ENCODE measurements at places on chromosomes 4 and X.

GRCh38 chrX:108736509-108737479 is at the start of gene IRS4:
Gene IRS4 (minus strand): TSS chrX:108736563.
- DNase-seq, result no peak

GRCh38 chr4:85812776-85813175 is 337.8 kb downstream of the ARHGAP24 start:
- no peak for DNase-seq

DNA sequence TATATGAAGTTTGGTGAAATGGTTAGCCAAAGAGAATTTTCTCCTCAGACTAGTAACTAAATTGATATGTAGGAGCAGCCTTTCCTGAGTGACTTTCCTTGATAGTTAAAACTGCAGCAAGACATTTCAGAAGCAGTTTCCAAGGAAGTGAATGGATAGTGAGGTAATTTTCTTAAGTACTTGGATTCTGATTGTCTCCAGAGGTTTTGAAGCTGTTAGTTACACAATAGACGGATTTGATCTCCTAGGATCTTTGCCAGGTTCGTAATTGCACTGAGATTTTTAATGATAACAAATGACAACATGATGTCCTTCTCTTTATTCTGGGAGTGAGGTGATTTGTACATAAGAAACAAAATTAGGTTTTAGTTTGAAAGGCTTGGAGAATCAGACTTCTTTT is 29.2 kb downstream of the PRRG1 start:
- DNase-seq, result no peak

DNA sequence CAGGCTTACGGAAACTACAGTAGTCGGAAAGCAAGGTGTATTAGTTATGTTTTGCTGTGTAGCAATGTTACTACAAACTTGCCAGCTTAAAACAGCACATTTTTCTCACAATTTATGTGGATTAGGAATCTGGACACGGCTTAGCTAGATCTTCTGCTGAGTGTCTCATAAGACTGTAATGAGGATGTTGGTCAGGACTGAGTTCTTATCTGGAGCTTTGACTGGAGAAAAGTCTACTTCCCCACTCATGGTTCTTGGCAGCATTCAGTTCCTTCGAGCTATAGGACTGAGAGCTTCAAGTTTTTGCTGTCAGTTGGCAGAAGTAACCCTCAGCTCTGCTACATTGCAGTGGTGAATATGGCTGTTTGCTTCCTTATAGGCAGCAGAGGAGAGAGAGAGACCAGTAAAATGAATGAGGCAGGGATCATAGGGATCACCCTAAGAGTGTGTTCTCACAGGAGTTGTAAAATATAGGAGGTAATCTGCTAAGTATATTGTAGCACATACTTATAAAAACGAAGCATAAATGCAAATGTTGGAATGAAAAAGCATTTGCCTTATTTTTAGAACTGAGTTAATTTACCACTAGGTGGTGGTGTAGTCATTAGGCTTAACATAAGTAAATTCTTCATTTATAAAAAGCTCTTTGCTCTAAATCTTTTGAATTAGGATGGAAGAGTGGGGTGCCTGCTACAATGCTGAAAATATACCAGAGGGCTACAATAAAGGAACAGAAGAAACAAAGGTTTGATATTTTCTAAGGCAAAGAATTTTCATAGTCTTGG is 38.6 kb downstream of the ALG13 start:
- DNase-seq, result no peak

- no peak for DNase-seq
Measured at GRCh38 chrX:7164174-7164573, 16.2 kb upstream of the PUDP start.

DNA sequence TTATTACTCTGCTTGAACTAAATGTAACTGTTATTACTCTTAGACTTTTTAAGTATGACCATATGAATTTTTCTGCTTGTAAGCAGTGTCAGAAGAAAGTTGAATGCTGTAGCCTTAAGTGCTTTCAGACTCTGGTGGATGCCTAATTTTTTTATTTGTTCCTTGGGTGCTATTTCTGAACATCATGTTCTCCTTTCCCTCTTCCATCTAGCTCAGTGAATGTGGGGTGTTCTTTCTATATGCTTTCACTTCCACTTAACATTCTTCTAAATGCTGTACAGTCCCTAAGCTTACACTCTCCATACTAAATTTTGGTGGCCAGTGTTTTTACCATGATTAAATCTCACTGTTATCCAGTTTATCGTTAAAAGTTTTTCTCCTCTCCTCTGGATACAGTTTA is 3.6 kb downstream of the DCK start:
- DNase-seq, result no peak

DNA sequence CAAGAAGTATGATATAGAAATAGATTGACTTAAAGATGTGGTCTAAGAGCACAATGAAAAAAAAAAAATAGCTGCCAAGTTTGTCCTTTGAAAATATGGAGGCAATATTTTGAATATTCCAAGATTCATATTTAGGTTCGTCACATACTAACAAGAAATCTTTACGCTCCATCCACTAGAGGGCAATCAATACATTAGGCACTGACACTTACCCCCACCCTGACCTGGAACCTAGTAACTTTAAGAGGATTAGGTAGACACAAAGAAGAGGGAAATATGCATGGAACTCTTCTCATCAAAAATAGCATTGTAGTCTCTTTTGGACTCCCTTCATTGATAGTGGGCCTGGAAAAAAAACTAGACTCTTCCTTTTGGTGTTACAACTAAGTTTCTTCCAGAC is 1108.1 kb downstream of the PCDH19 start:
- DNase-seq, result no peak

All from AG09309 (cell line).